ENCODE measurements at places on chromosomes 6 and 20. TPM values are rescaled to one million over a fixed set of nuclear protein-coding genes. Genes with fewer than 3 reads are reported as not detected.

Gene LAMP5
- total RNA-seq: not detected

Gene ZC2HC1B
- not detected for total RNA-seq

Gene TFAP2D
- not detected for total RNA-seq

Gene ANKRD66
- not detected for total RNA-seq

Gene AHCY
- total RNA-seq: 254 TPM

Gene HCK
- not detected for total RNA-seq

Gene MACROD2
- total RNA-seq: 0.12 TPM

Gene KIF6
- 0.96 TPM for total RNA-seq

Gene CST2
- total RNA-seq: not detected

All from activated naive CD8-positive, alpha-beta T cell treated with anti-CD3 and anti-CD28 coated beads for 36 hours (primary cell).